Stimulated activated CD8-positive, alpha-beta memory T cell treated with anti-CD3 and anti-CD28 coated beads, Interleukin-15, amount 100 ng/mL, for 4 hours (primary cell): ENCODE measurements at places on chromosomes 12 and 14.

GRCh38 chr12:15701206-15701605, 88.0 kb downstream of the EPS8 start:
- DNase-seq = no peak

DNA sequence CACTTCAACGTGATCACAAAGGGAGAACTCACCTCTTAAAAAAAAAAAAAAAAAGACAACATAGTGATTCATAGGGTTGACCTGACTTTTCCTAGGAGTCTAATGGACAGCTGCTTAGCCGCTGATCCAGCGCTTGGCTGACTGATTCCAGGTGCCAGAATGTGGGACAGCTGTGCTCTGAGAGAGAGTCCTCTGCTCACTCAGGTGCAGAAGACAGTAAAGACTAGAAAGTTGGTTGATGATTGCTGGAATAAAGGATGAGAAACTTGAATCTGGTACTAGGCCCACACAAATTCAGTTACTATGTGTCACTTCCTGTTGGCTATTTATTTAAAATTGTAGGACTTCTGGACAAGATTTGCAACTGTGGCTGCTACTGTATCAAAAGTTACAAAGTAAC, 229.4 kb downstream of the CHST11 start:
- no peak for DNase-seq

GRCh38 chr12:81209012-81209411, 131.1 kb downstream of the ACSS3 start:
- no peak for DNase-seq

DNA sequence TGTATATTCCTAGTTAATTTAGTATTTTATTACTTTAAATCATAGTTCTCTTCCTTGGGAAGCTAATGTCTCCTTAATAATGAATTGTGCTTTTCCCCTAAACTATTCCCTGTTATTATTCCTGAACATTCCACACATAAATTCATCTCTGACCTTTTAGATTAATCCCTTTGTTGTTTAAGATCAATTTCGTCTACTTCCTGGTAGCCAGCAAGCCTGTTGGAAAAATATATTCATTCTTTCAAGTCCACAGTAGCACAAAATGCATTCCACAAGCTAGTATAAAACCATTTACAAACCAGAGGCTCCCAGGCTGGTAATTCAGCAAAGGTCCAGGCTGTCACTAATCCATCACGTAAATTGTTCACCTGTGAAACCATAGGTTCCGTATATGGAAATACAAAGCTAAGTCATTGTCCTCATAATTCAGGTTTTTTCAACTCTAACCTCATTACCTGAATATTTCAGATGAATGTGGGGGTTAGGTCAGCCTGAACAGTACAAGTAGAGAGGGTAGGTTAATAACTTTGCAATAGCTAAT, 232.7 kb downstream of the SEC23A start:
- DNase-seq = no peak

- DNase-seq = no peak
These were observed 184.3 kb downstream of the CCDC91 start for GRCh38 chr12:28374556-28374955.
